ENCODE measurements at places on chromosomes 2 and 18.

DNA sequence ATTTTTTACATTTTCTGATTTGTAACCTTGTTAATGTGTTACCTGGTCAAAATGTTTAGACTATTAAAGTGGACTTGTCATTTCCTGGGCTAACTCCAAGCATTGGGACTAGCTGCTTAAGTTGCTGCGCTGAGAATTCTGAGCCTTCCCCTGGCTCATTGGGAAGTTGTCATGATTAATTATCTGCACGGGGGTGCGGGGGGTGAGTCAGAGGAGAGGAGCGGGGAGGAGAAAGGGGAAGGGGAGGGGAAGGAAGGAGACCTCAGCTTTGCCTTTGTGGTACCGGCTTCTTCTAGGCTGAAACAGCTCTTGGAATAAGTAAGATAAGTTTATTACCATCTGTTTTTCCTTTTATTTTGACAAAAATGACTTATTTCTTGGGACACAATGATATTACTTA is 52.9 kb upstream of the APCDD1 start:
- DNase-seq = peak; percentile 71

- peak; percentile 22 for DNase-seq
Measured at GRCh38 chr2:203534621-203535077, 452 bp downstream of the RAPH1 start.

- DNase-seq = no peak
Measured at GRCh38 chr2:204268458-204268857, 276.8 kb upstream of the PARD3B start.

DNA sequence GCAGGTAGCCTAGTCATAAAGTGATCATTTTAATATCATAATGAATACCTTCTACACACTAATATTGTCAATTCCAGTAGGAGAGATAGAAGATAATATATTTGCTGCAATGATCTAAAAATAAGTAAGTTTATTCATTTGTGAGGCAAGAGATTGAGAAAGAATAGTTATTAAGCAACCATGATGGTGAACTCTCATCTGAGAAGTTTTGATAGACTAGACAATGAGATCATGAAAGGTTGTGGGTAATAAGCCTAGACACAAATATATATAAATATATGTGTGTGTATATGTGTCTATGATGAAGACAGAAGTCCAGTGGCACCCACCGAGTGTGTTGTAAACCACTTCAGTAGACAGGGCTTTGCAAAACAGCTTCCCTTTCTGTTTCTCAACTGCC is 181.0 kb upstream of the CHST9 start:
- no peak for DNase-seq

GRCh38 chr2:86038291-86039081 is 67.2 kb downstream of the POLR1A start:
- peak; percentile 95 for DNase-seq

DNA sequence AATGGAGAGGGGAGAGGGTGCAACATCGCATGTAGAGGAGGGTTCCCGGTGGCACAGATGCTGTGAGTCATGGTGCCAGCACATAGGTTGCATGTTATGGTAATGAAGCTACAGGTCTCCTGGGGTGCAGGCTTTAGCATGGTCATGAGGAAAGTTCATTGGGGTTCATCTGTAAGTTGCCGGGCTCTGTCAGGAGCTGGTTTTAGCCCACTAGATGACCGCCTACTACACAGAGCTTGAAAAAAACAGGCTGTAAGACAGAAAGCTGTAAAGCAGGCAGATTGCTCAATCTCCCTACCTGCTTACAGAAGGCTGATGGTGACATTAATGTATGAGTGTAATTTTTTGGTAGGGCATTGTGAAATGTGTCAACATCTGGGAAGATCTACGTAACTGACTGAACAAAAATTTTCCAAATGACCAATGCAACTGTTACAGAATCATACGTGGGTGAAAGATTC is 23.9 kb downstream of the DYSF start:
- DNase-seq = peak; percentile 30

Measured in suppressor macrophage (primary cell).